DMS153 (cell line): ENCODE measurements at places on chromosomes 5 and 9.

DNA sequence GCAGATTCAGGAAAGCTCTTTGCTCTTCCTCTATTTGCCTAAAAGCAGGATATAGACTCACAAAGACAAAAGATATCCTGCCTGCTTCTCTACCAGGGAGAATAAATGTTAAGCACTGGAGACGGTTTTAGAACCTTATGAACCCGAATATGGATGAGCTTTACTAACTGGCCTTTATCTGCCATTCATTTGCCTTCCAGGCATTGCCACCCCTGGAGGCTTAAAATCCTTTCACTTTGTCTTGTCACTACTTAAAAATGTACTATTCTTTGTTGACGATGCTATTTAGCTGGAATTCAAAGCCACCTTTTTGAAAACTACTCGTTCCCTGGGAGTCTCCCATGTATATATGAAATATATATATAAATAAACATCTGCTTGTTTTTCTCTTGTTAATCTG lies 23.2 kb upstream of the LVRN start:
- no peak for DNase-seq

GRCh38 chr5:83145241-83145640 lies 67.9 kb downstream of the XRCC4 start:
- DNase-seq, result no peak

GRCh38 chr5:16776611-16777251 lies 159.4 kb downstream of the MYO10 start:
- DNase-seq, result peak; percentile 82

GRCh38 chr9:70362952-70363351 lies 51.5 kb downstream of the KLF9 start:
- no peak for DNase-seq

GRCh38 chr5:7592910-7593309 lies 197.0 kb downstream of the ADCY2 start:
- no peak for DNase-seq

GRCh38 chr5:6143523-6143922 lies 234.8 kb downstream of the MED10 start:
- no peak for DNase-seq

DNA sequence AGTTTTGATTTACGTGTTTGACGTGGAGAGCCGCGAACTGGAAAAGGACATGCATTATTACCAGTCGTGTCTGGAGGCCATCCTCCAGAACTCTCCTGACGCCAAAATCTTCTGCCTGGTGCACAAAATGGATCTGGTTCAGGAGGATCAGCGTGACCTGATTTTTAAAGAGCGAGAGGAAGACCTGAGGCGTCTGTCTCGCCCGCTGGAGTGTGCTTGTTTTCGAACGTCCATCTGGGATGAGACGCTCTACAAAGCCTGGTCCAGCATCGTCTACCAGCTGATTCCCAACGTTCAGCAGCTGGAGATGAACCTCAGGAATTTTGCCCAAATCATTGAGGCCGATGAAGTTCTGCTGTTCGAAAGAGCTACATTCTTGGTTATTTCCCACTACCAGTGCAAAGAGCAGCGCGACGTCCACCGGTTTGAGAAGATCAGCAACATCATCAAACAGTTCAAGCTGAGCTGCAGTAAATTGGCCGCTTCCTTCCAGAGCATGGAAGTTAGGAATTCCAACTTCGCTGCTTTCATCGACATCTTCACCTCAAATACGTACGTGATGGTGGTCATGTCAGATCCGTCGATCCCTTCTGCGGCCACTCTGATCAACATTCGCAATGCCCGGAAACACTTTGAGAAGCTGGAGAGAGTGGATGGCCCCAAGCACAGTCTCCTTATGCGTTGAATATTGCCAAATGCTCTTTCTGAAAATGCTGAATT lies 850 bp downstream of the RRAGA start:
- peak; percentile 8 for DNase-seq

GRCh38 chr9:95175523-95175922 lies 142.0 kb downstream of the FANCC start:
- peak; percentile 7 for DNase-seq

DNA sequence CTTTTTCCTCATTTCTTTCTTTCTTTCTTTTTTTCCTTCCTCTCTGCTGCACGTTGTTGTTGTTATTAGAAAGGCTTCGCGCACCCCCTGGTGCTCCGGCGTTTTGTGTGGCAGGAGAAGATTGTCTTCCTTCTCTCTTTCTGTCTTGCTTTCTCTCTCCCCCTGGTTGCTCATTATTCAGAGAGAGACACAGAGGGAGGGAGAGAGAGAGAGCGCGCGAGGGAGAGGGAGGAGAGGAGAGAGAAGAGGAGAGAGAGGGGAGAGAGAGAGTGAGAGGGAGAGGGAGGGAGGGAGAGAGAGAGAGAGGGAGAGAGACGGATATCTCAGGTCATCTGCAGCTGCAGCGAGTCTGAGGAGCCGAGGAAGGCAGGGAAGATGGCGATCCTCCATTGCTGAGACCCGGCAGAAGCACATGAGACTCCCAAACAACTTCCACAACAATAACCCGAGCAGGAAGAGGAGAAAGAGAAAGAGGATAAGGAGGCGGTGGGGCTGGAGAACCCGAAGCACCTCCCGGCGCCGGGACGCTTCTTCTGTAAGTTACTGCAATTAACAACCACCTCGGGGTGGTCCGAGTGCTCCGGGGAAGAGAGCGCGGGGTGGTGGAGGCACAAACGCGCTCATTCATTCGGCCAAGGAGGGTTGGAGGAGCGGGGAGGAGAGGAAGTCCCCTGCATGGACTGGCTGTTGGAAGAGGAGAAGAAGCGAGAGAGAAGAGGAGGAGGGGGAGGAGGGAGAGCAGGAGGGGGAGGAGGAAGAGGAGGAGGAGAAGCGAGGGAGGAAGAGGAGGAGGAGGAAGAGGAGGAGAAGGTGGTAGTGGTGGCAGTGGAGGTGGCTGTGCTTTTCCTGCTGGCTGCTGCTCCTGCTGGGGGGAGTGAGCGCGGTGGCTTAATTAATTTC lies at the start of gene ZNF462:
Gene ZNF462, plus strand, starts transcription at position 346 of the 900 bp plus-strand sequence. CDS start 60,218 bp downstream, outside the sequence.
- DNase-seq, result peak; percentile 24

DNA sequence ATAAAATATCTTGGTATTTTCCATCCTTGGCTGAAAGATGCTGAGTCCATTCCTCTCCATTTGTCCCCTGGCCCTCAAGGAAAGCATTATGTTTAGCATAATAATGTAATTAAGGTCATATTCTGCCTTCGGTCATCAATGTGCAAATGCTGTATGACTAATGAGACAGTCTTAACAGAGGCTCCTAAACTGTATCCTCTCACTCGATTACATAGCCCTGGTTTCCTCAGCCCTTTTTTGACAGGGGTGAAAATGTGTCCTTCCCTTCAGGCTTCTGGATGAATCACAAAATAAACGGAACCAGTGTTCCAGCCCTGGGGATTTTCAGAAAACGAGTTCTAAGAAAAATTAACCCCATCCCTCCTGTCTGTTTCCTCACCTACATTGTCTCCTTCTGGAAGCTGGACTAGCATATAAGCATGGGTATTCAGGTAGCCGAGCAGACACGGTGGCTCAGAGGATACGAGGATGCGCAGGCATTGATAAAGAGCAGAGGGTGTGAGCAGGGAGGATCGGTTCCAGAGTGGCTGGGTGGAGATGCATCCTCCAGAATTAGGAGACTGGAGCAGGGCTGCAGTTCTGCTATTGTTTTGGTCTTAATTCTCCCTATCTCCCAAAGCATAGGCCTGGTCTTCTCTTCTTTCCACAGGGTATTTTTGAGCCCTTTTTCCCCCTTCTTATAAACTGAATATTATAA lies 742.9 kb downstream of the TLR4 start:
- DNase-seq, result no peak

DNA sequence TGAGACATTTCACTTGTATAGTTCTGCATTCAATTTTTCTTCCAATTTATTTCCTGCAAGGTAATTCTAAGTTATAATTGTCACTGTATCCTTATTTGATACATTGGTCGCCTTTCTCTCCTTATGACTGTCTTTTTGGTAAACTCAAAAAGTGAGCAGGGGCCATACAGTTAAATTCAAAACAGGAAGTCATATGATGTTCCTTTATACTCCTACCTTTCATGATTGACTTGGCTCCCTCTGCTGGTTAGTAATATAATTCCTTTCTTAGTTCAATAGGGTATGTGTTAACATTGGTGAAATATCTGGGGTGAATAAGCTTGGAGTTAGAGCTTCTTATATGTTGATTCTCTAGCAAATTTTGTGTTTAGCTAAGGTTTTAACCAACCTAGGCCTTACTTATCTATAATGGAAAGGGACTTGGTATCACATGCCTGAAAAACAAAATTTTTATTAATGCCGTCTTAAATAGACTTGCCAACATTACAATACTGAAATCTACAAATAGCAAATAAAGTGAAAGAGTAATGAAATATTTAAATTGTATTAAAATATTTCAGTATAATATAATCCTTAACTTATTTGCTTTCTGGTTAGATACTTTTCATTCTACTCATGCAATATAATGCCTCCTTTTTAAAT lies 6.0 kb upstream of the NIPBL start:
- DNase-seq, result peak; percentile 82

DNA sequence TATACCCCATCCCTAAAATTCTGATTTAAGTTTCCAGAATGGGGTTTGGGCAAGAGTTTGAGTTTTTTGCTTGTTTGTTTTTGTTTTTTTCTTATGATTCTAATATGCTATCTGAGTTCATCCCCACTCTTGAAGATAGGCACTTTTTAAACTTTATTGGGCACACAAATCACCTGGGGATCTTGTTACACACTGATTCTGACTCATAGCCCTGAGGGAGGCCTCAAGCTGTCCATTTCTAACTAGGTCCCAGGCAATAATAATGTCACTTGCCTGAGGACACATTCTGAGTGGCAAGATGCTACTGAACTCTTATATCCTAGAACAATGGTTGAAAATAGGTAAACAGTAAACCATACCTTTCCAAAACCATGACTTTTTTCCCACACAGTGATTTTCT lies 22.8 kb upstream of the ABLIM3 start:
- DNase-seq, result no peak
